ENCODE measurements at places on chromosomes 7 and 10. TPM values are rescaled to one million over a fixed set of nuclear protein-coding genes. Genes with fewer than 3 reads are reported as not detected.

DNA sequence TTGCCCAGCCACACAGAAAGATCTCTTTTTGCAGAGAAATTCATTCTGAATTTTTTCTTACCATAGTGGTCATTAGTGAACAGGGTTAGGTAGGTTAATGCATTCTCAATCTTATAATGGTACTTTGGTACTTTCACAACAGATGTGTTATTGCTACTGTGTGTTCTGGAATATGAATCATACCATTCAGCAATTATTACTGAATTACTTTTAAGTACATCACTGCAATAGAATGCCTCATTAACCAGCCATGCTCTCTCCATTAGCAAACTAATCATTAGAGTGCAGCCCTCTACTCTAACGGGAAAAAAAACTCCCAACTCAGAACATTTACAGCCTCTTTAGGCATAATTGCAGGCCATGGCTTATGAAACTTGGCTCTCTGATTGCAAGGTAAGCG lies 102.1 kb downstream of the DOCK4 start:
- H3K4me3 ChIP-seq: no peak overlapping the region
- peaks cover 4% of the 10 kb centered on the region for H3K27me3 ChIP-seq
- DNase-seq: no peak
- no peak overlapping the region for H3K27ac ChIP-seq

DNA sequence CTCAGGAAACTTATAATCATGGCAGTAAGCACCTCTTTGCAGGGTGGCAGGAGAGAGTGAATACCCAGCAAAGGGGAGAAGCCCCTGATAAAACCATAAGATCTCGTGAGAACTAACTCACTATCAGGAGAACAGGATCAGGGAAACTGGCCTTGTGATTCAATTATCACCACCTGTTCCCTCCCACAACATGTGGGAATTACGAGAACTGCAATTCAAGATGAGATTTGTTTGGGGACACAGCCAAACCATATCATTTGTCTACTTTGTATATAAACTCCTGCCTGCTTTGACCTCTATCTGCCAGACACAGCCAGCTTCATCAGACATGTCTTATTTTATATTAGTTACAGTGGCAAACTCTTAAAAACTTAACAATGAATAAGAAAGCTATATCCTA lies 50.4 kb downstream of the ARMC3 start:
- H3K27me3 ChIP-seq: no peaks in the 10 kb centered on the region
- no peaks in the 10 kb centered on the region for H3K36me3 ChIP-seq
- no peak overlapping the region for H3K27ac ChIP-seq
- no peak for DNase-seq
- H3K4me3 ChIP-seq: no peak overlapping the region

DNA sequence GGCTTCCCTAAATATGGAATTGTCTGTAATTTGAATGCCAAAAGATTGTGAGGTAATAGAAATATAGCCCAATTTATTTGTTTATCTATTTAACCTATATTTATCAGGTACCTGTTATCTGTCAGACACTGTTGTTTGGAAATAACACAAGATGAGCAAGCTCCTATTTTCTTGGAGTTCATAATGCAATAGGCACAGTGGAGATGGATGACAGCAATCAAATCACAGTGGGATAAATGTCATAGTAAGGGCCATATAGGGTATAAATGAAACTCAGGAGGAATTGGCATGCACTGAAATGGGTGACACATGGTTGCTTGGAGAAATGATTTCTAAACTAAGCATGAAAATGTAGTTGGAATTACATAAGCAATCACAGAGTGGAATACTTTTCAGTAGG lies 761.8 kb upstream of the MBL2 start:
- H3K27ac ChIP-seq: no peak overlapping the region
- no peaks in the 10 kb centered on the region for H3K27me3 ChIP-seq
- no peak overlapping the region for H3K4me3 ChIP-seq
- DNase-seq: no peak

DNA sequence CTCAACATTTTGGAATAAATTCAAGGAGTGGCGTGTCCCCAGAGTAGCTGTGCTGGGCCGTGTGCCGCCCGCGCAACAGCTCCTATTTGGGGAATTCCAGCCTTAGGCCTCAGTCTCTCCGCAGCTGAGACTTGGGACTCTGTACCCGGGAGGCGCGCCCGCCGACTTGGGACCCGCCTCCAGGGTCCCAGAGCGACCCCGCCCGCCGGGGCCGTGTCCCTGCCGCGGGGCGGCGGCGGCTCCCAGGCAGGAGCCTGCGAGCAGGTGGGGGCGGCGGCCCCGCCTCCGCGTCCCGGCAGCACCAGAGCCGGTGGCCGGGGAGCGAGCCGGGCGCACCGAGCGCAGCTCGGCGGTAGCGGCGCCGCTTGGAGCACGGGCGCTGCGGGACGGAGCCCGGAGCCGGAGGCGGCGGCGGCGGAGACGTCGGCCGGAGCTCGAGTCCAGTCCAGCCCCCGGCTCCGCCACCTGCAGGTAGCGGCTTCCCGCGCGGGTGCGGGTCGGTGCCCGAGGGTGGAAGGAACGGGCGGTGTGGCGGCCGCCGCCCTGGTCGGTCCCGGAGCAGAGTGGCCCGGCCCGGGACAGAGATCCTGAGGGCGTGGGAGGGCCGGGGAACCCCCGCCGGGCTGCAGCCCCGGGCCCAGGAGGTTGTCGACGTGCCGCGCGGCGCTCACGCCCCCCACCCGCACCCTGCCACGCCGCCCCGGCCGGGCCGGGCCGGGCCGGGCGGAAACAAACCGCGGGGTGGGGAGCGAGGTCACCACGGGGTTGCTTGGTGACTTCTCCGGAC lies at the start of gene WIPF3:
Gene WIPF3 (plus strand): TSS at position 301 of the 787 bp plus-strand sequence. CDS start 28,217 bp downstream, outside the sequence.
- H3K27me3 ChIP-seq: peaks cover 87% of the 10 kb centered on the region
- no peaks in the 10 kb centered on the region for H3K36me3 ChIP-seq
- DNase-seq: peak; percentile 22
- no peak within 1 kb of the TSS for H3K27ac ChIP-seq

GRCh38 chr10:45377321-45377720 lies 3.3 kb downstream of the ALOX5 start:
- H3K4me3 ChIP-seq: no peak overlapping the region
- H3K27ac ChIP-seq: no peak overlapping the region
- no peaks in the 10 kb centered on the region for H3K36me3 ChIP-seq
- no peak for DNase-seq
- H3K27me3 ChIP-seq: peaks cover 30% of the 10 kb centered on the region
- peaks cover 18% of the 10 kb centered on the region for H3K4me1 ChIP-seq

- H3K4me3 ChIP-seq: no peak overlapping the region
- no peak for DNase-seq
- H3K27me3 ChIP-seq: no peaks in the 10 kb centered on the region
- no peak overlapping the region for H3K27ac ChIP-seq
- peaks cover 4% of the 10 kb centered on the region for H3K4me1 ChIP-seq
- no peaks in the 10 kb centered on the region for H3K36me3 ChIP-seq
These were observed 46.0 kb downstream of the RASGEF1A start for GRCh38 chr10:43220657-43221418.

- no peaks in the 10 kb centered on the region for H3K4me1 ChIP-seq
- DNase-seq: no peak
- no peak overlapping the region for H3K27ac ChIP-seq
- no peak overlapping the region for H3K4me3 ChIP-seq
These were observed 29.6 kb upstream of the DKK1 start for GRCh38 chr10:52284416-52285013.

DNA sequence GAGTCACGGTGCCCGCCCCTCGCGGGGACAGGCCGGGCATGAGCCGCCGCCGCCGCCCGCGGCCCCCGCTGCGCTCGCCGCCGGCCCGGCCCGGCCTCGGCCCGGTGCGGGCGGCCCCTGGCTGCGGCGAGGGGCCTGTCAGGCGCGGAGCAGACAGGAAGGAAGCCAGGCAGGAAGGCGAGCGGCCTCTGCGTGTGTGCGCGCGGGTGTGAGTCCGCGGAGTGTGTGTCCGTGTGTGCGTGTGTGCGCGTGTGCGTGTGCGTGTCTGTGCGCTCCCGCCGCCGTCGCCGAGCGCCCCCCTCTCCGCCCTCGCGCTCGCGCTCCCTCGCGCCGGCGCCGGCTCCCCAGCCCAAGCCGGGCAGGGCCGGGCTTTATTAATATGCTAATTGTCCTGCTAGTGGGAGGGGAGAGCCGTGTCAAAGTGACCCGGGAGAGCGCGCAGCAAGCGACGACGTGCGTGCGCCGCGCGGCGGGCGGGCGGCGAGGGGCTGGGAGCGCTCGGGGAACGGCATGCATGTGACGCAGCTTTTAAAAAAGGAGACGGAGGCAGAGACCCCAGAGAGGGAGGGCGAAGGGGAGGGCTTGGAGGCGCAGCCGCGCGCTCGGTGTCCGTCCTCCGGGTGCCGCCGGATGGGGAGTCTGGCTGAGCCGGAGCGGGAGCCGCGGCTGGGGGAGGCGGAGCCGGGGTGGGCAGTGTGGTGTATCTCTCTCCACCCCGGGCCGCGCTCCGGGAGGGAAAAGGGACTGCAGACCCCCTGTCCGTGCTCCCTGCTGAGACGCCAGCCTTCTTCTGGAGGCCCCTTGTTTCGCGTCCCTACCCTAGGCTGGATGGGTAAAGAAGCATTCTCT lies at the start of gene LDB1:
Gene LDB1 (minus strand): TSS at position 227 of the 849 bp plus-strand sequence. CDS start 258 bp downstream, outside the sequence.
- no peaks in the 10 kb centered on the region for H3K27me3 ChIP-seq
- H3K27ac ChIP-seq: peak within 1 kb of the TSS; percentile 96
- peaks cover 43% of the 10 kb centered on the region for H3K4me1 ChIP-seq
- peak within 1 kb of the TSS; percentile 92 for H3K4me3 ChIP-seq
- DNase-seq: peak; percentile 78
- peaks cover 4% of the 10 kb centered on the region for H3K36me3 ChIP-seq

GRCh38 chr7:35670856-35671569 lies 23.9 kb downstream of the HERPUD2 start:
- DNase-seq: no peak
- no peak overlapping the region for H3K27ac ChIP-seq
- peaks cover 26% of the 10 kb centered on the region for H3K36me3 ChIP-seq
- no peaks in the 10 kb centered on the region for H3K27me3 ChIP-seq
- no peak overlapping the region for H3K4me3 ChIP-seq
- peaks cover 21% of the 10 kb centered on the region for H3K4me1 ChIP-seq

- H3K36me3 ChIP-seq: peaks cover 5% of the 10 kb centered on the region
- no peaks in the 10 kb centered on the region for H3K27me3 ChIP-seq
- peaks cover 13% of the 10 kb centered on the region for H3K4me1 ChIP-seq
- H3K4me3 ChIP-seq: no peak overlapping the region
- DNase-seq: no peak
These were observed 281.1 kb downstream of the CCDC3 start for GRCh38 chr10:12720217-12720981.

- H3K4me3 ChIP-seq: no peak overlapping the region
- no peak overlapping the region for H3K27ac ChIP-seq
- no peak for DNase-seq
- no peaks in the 10 kb centered on the region for H3K4me1 ChIP-seq
These were observed 303.4 kb downstream of the RPS24 start for GRCh38 chr10:78337016-78337415.

DNA sequence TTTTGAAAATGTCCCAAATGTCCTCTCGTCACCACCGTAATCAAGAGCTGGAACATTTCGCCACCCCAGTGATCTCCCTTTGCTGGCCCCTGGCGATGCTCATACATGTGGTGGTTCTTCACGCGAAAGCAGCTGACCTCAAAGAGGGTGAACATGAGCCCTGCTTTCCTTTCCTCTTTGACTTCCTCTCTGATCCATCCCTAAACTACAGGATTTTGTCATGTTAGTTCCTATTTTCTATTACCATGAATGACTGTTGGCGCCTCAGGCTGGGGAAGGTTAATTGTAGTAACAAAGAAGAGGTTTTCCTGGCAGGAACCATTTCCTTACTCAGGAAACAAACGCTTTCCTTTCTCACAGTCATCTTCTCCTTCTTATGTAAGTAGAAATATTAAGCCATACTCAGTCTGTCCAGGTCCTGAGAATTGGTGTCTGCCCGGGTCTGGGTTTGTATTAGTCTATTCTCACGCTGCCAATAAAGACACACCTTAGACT lies 114.5 kb downstream of the INSYN2A start:
- no peak overlapping the region for H3K27ac ChIP-seq
- no peak overlapping the region for H3K4me3 ChIP-seq
- H3K27me3 ChIP-seq: no peaks in the 10 kb centered on the region
- H3K4me1 ChIP-seq: no peaks in the 10 kb centered on the region
- H3K36me3 ChIP-seq: no peaks in the 10 kb centered on the region

DNA sequence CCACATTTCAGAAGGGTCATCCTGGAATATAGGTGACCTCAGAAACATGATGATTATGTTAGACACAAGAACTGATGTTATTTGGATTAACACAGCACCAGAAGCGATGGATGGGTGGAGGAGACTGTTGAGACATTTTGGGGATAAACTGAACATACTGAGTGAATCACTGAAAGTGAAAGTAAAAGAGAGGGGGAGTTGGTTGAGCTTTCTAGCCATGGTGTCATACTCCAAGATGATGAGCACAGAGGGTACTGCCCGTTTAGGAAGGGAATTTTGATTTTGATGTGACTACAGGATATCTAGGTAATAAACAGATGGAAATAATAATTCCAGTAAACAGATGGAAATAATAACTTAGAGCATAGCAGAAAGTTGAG lies 248.0 kb upstream of the NPY start:
- no peaks in the 10 kb centered on the region for H3K27me3 ChIP-seq
- no peaks in the 10 kb centered on the region for H3K36me3 ChIP-seq
- H3K4me3 ChIP-seq: no peak overlapping the region
- DNase-seq: no peak
- peaks cover 5% of the 10 kb centered on the region for H3K4me1 ChIP-seq

- H3K36me3 ChIP-seq: peaks cover 2% of the 10 kb centered on the region
- no peak overlapping the region for H3K4me3 ChIP-seq
- peaks cover 7% of the 10 kb centered on the region for H3K4me1 ChIP-seq
- no peak overlapping the region for H3K27ac ChIP-seq
- H3K27me3 ChIP-seq: no peaks in the 10 kb centered on the region
- no peak for DNase-seq
These were observed 2.6 kb downstream of the FAM241B start for GRCh38 chr10:69632516-69633199.

Gene CLDN15
- total RNA-seq: 13.3 TPM

Gene FAM107B
- 195 TPM for total RNA-seq

Gene HPSE2
- total RNA-seq: not detected

All from activated naive CD8-positive, alpha-beta T cell treated with anti-CD3 and anti-CD28 coated beads for 36 hours (primary cell).